ENCODE measurements at places on chromosomes 7 and 10. TPM values are rescaled to one million over a fixed set of nuclear protein-coding genes. Genes with fewer than 3 reads are reported as not detected.

Gene MYO1G
- total RNA-seq: 0.59 TPM

DNA sequence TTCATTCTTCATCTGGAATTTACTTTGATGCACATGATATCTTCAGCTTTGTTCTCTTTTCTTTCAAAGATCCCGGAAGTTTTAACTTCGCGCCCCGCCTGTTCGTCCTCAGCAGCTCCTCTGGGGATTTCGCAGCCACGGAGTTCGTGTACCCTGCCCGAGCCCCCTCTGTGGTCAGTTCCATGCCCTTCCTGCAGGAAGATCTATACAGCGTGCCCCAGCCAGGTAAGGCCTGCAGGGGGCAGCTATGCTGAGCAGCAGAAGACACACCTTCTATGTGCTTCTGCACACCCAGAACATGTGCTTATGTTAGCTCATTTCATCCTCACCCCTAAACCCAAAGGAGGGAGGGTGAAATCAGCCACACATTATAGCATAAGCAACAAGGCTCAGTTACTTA, 79.7 kb upstream of the LYZL2 start:
- no peak for DNase-seq

Gene VWDE
- total RNA-seq: 23.2 TPM

Gene CRHR2
- not detected for total RNA-seq

GRCh38 chr10:27717224-27717623, 28.4 kb downstream of the MKX start:
- no peak for DNase-seq

Gene CCL24
- not detected for total RNA-seq

Gene NFE2L3
- total RNA-seq: 4.1 TPM

Gene PLAU
- 5.9 TPM for total RNA-seq

- DNase-seq: no peak
Measured at GRCh38 chr7:134276951-134277350, 39.8 kb downstream of the SLC35B4 start.
